ENCODE measurements at places on chromosomes 3 and 15.
A peak's percentile ranks its signal among the peaks of the same experiment; 100 is the strongest.

DNA sequence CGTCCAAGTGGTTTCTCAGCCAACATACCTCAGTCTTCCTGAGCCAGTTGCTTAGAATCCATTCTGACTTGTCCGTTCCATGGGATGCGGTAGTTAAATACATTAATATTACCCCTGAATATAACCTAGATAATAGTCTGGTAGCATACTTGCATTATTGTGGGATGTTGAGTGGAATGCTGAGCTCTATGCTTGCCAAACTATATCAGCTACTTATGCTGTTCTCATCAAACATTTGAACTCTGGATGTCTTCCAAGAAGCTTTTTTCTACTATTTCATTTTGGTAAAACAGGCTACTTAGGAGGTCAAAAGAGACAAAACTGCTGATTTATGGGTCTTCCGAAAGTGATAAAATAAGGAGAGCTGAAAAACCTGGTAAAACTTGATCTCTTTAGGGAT lies 429.5 kb downstream of the NAALADL2 start:
- no peaks in the 10 kb centered on the region for H3K36me3 ChIP-seq
- H3K27me3 ChIP-seq, result no peaks in the 10 kb centered on the region
- no peaks in the 10 kb centered on the region for H3K4me1 ChIP-seq
- no peak overlapping the region for H3K4me3 ChIP-seq
- no peak for ATAC-seq

DNA sequence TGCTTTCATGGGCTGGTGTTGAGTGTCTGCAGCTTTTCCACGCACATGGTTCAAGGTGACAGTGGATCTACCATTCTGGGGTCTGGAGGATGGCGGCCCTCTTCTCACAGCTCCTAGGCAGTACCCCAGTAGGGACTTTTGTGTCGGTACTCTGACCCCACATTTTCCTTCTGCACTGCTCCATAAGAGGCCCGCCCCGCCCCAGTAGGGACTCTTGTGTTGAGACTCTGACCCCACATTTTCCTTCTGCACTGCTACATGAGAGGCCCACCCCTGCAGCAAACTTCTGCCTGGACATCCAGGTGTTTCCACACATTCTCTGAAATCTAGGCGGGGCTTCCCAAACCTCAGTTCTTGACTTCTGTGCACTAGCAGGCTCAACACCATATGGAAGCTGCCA lies 383.4 kb upstream of the MEIS2 start:
- no peaks in the 10 kb centered on the region for H3K27me3 ChIP-seq
- no peak for ATAC-seq
- H3K4me1 ChIP-seq, result no peaks in the 10 kb centered on the region
- H3K4me3 ChIP-seq, result no peak overlapping the region
- H3K27ac ChIP-seq, result no peak overlapping the region

- peaks cover 17% of the 10 kb centered on the region for H3K4me1 ChIP-seq
- no peak for ATAC-seq
- no peak overlapping the region for H3K27ac ChIP-seq
- H3K36me3 ChIP-seq, result peaks cover 43% of the 10 kb centered on the region
Measured at GRCh38 chr3:69044608-69045007, 7.5 kb downstream of the TMF1 start.

- no peaks in the 10 kb centered on the region for H3K4me1 ChIP-seq
- no peak overlapping the region for H3K4me3 ChIP-seq
- H3K27me3 ChIP-seq, result no peaks in the 10 kb centered on the region
- H3K36me3 ChIP-seq, result peaks cover 5% of the 10 kb centered on the region
Measured at GRCh38 chr3:19816631-19817030, 117.4 kb downstream of the EFHB start.

GRCh38 chr3:33773637-33774036 lies 24.8 kb upstream of the PDCD6IP start:
- no peak overlapping the region for H3K27ac ChIP-seq
- H3K4me1 ChIP-seq, result no peaks in the 10 kb centered on the region
- H3K27me3 ChIP-seq, result no peaks in the 10 kb centered on the region
- no peak overlapping the region for H3K4me3 ChIP-seq
- H3K36me3 ChIP-seq, result no peaks in the 10 kb centered on the region

DNA sequence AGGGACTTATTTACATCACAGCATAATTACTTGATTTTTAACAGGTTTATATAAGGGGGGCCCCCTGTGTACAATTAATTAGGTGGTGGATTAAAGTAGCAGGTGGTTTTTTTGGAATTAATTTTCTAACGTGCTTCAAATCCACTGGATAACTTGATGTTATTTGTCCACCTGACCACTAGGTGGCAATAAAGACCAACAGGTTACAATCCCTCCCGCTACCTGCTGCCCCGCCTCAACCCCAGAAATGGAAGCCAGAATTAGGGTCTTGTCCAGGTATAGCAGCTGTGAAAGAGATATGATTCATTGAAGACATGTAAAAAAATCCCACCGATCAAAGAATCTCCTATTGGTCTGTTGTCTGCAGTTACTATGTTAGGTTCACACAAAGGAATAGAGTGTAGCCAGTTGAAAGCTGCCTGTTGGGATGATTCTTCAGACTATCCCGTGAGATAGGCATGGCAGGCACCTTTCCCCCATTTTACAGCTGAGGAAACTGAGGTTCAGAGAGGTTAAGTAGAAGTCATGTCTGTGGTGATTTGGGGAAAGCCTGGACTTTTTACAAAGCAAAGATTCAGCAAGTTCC lies 44.0 kb downstream of the MFSD1 start:
- H3K36me3 ChIP-seq, result no peaks in the 10 kb centered on the region
- ATAC-seq, result no peak
- H3K27me3 ChIP-seq, result no peaks in the 10 kb centered on the region
- H3K4me1 ChIP-seq, result peaks cover 4% of the 10 kb centered on the region

DNA sequence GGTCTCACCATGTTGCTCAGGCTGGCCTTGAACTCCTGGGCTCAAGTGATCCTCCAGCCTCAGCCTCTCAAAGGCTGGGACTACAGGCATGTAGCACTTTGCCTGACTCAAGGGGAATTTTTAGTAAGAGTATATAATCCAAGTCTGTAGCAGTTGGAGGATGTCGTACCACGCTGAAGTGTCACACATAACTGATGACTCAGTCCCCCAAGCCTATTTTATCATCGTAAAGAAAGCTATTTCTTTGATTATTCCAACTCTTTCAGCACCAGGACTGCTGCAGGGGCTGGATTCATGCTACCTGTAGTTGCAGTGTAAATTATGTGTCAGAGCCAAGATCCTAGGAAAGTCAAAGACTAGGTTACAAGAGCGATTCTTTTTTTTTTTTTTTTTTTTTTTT lies 1.4 kb upstream of the PRKCI start:
- H3K27me3 ChIP-seq, result no peaks in the 10 kb centered on the region
- no peak overlapping the region for H3K27ac ChIP-seq
- no peaks in the 10 kb centered on the region for H3K36me3 ChIP-seq
- ATAC-seq, result no peak
- H3K4me1 ChIP-seq, result peaks cover 15% of the 10 kb centered on the region
- H3K4me3 ChIP-seq, result no peak overlapping the region

DNA sequence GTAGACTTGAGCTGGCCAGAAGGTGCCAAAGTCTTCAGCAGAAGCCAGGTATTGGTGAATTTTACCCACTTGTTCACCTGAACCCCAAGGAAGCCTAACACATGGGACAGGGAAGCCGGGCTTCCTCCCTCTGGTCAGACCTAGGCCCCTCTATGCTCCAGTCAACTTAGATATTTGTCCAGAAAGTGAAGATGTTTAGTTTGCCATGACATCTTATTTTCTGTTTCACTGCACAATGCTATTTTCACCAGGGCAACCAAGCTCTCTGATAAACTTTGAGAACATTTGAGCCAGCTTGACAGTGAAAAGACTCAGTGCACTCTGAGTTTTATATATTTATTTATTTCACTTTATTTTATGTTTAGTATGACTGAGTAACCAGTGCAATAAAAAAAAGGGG lies 71.0 kb downstream of the SOX14 start:
- H3K36me3 ChIP-seq, result no peaks in the 10 kb centered on the region
- ATAC-seq, result no peak
- no peak overlapping the region for H3K27ac ChIP-seq
- H3K27me3 ChIP-seq, result no peaks in the 10 kb centered on the region
- H3K4me1 ChIP-seq, result no peaks in the 10 kb centered on the region

DNA sequence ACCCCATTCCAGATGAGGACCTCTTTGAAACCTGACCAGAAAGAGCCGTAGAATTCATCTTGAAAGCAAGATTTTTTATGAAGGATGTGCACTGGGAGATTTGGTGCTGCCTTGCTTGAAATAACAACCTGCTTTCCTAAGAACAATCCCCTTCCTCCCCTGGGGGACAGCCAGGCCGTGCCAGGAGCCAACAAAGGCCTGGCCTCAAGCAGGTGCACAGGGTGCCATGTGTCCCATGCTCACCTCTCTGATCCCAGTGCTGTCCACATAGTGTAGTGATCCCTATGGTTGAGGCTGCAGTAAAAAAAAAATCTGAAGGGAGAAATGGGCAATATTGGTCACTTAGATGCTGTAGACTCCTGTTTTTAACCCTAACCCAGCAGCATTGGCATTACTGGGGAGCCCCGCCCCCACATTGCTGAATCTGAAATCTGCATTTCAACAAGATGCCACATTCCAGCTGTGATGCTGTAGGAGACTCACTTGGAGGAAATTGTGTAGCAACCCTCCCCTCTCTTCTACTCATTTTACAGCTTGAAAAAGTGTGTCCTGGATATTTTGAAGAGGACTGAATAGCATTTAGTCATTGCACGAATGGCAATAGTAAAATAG lies 171.2 kb downstream of the APBA2 start:
- ATAC-seq, result no peak
- H3K4me1 ChIP-seq, result no peaks in the 10 kb centered on the region
- H3K36me3 ChIP-seq, result no peaks in the 10 kb centered on the region
- H3K27me3 ChIP-seq, result no peaks in the 10 kb centered on the region
- no peak overlapping the region for H3K4me3 ChIP-seq

DNA sequence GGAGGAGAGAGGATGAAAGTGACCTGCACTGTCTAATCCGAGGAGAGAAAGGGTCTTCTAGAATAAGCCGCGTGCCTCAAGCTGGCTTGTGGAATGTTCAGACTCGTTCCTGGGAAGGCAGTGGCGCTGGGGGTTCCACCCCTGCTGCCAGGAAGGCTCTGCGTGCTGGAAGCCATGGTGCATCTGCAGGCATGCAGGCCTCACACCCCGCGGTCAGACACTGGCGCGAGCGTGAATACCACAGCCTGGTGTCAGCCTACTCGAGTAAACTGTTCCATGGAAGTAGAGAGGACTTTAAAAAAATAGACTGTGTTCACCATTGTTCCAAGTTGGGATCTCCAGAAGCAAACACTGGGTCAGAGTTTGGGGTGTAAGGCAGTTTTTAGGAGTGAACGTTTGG lies 25.9 kb upstream of the GABRG3 start:
- H3K27ac ChIP-seq, result no peak overlapping the region
- H3K27me3 ChIP-seq, result no peaks in the 10 kb centered on the region
- no peaks in the 10 kb centered on the region for H3K4me1 ChIP-seq
- H3K36me3 ChIP-seq, result no peaks in the 10 kb centered on the region
- ATAC-seq, result no peak

GRCh38 chr15:66953523-66954229 lies 111.7 kb upstream of the SMAD3 start:
- H3K4me3 ChIP-seq, result no peak overlapping the region
- peaks cover 36% of the 10 kb centered on the region for H3K27me3 ChIP-seq
- peaks cover 36% of the 10 kb centered on the region for H3K4me1 ChIP-seq
- no peak overlapping the region for H3K27ac ChIP-seq

- no peaks in the 10 kb centered on the region for H3K36me3 ChIP-seq
- H3K27ac ChIP-seq, result no peak overlapping the region
- H3K4me1 ChIP-seq, result no peaks in the 10 kb centered on the region
- ATAC-seq, result no peak
- H3K4me3 ChIP-seq, result no peak overlapping the region
Measured at GRCh38 chr3:80696280-80696679, 928.5 kb upstream of the ROBO1 start.

DNA sequence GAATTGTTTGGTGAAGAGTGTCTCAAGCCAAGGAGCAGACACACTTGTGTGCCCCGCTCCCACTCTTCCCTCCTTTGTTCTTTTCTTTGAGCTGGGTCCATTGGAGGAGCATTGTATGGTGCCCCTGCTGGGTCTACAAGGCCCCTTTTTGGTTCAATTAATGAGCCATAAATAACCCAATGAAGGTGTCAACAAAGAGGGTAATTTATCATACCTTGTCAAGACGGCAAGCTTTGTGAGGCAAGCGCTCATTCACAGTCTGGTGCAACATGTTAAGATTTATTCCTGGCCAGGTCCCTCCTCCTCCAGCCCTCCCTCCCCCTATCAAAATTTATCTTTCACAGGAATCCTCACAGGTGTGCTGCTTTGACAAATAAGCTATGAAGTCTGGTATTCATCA lies 300.1 kb downstream of the RORA start:
- no peak overlapping the region for H3K27ac ChIP-seq
- no peaks in the 10 kb centered on the region for H3K36me3 ChIP-seq
- no peak for ATAC-seq
- H3K27me3 ChIP-seq, result peaks cover 22% of the 10 kb centered on the region
- H3K4me3 ChIP-seq, result no peak overlapping the region
- no peaks in the 10 kb centered on the region for H3K4me1 ChIP-seq

GRCh38 chr15:91127236-91127955 lies 27.3 kb downstream of the SV2B start:
- ATAC-seq, result peak; percentile 35
- no peak overlapping the region for H3K27ac ChIP-seq
- peaks cover 22% of the 10 kb centered on the region for H3K27me3 ChIP-seq
- no peaks in the 10 kb centered on the region for H3K4me1 ChIP-seq
- H3K36me3 ChIP-seq, result no peaks in the 10 kb centered on the region

DNA sequence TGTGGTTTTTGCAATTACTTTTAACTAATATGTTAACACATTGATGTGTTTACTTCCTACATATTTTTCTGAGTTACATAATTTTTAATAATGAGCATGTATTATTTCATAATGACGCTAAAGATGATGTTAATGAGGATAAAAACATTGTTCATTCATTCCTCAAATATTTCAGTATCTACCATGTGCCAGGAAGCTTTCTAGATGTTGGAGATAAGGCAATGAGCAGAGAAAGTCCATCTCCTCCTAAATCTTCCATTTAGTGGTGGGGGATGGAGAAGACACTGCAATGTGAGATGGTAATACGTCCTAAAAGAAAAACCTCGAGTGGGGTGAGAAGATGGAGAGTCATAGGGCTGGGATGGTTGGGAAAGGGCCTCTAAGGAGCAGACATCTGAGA lies 132.7 kb downstream of the MYLK start:
- no peak overlapping the region for H3K4me3 ChIP-seq
- H3K4me1 ChIP-seq, result no peaks in the 10 kb centered on the region
- H3K36me3 ChIP-seq, result no peaks in the 10 kb centered on the region
- no peak for ATAC-seq
- peaks cover 15% of the 10 kb centered on the region for H3K27me3 ChIP-seq
- H3K27ac ChIP-seq, result no peak overlapping the region
